ENCODE measurements at places on chromosomes 3 and 15.

DNA sequence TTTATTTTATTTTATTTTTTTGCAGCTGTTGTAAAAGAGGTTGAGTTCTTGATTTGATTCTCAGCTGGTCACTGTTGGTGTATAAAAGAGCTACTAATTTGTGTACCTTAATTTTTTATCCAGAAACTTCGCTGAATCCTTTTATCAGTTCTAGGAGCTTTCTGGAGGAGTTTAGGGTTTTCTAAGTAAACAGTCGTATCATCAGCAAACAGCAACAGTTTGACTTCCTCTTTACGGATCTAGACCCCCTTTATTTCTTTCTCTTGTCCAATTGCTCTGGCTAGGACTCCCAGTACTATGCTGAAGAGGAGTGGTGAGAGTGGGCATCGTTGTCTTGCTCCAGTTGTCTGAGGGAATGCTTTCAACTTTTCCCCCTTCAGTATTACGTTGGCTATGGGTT, 165.8 kb upstream of the KCNMB2 start:
- no peak for DNase-seq

GRCh38 chr15:78671626-78672211, 30.7 kb upstream of the CHRNB4 start:
- no peak for DNase-seq

DNA sequence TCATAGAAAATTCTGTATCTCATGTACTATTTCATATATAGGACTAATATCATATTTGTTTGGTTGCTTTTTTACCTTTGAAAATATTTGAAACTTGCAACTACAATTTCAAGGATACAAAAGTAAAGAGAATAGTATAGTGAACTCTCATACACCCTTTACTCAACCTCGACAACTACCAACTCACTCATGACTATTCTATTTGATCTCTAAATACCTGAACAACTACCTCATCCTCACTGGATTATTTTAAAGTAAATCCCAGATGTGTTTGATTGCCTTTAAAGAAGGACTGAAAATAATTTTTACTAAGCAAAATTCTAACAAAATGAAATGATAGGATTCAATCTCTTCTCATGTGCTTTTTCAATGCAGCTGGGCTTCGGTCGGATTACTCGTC, 12.1 kb downstream of the TMPRSS7 start:
- no peak for DNase-seq

DNA sequence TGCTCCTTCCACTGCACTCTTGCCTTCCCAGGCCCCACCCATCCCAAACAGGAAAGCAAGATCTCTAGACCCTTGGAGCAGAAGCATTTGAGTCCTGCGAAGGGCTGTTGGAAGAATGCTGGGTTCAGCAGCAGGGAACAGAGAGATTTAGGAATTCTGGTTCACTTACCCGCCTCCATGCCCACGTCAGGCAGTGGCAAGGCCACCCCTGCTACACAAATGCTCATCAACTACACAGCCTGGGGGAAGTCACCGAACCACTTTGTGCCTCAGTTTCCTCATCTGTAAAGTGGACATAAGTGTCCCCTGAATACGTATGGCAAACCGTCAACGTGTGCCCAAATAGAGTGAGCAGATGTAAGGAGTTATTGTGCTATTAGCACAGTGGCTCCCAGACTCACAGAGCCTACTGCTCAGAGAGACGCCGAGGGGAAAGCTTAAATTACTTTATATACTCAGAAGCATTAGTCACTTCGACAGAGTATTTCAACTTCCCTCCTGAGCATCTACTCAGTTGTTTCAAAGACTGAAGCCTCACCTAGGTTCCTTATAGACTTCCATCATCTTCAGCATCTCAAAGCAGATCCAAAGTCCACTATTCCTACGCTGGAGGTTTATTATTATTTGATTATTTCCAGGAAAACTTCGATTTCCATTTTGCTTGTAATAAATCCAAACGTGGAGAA, 905 bp downstream of the HOMER2 start:
- DNase-seq, result peak; percentile 39

DNA sequence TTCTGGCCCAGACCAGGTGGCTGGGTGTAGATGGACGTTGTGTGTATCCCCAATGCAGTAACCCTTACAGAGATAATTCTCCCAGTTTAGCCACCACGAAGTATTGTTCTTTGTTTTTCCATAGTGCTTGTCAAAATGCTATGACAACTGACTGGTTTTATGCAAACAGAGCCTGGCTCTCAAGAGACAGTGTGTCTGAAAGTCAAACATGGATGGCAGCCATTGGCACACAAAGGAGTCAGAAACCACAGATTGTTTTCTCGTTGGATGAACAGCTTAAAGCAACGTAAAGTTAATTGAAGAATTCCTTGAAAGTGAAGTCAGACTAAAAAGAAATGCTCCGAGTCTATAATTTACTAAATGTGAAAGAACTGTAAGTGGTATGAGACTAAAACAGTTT, 91.2 kb downstream of the FILIP1L start:
- peak; percentile 83 for DNase-seq

DNA sequence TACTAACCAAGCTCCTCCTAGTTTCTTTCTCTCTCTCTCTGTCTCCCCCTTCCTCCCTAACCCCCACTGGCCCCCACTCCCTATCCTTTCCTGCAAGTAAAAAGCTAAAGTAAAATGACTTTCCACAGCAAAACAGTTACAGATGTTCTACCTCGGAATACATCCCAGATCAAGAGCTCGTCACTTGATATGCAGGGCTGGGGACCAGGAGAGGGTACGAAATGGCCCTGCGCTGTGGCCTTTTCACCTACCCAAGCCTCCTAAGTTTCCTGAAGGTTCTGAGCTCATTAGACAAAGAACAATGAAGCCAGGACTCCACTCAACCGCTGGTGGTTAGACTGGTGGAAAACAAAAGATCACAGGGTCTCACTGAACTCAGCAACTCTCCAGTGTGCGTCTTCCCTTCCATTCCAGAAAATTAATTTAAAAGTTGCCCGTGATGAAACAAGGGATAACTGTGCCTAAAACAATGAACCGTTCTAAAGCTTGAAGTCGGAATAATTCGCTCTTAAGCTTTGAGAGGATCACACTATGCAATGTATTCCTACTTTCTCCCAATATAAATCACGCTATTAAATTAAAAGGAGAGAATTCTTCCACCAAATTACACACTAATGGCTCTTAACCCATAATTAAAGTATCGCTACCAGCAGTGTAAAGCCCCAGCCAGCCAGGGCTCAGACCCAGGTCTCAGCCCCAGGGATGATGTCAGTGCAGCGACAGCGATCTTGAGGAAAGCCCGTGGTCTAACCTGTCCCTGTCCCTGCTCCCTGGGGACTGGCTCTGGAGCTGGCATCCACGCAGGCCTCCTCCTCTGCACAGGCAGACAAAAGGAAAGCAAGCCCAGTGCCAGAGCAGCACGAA, 5.0 kb downstream of the VGLL4 start:
- DNase-seq, result no peak

- no peak for DNase-seq
Measured at GRCh38 chr3:62238431-62238830, 134.9 kb downstream of the FEZF2 start.

- DNase-seq, result no peak
Measured at GRCh38 chr15:44656298-44656697, 7.2 kb downstream of the SPG11 start.

DNA sequence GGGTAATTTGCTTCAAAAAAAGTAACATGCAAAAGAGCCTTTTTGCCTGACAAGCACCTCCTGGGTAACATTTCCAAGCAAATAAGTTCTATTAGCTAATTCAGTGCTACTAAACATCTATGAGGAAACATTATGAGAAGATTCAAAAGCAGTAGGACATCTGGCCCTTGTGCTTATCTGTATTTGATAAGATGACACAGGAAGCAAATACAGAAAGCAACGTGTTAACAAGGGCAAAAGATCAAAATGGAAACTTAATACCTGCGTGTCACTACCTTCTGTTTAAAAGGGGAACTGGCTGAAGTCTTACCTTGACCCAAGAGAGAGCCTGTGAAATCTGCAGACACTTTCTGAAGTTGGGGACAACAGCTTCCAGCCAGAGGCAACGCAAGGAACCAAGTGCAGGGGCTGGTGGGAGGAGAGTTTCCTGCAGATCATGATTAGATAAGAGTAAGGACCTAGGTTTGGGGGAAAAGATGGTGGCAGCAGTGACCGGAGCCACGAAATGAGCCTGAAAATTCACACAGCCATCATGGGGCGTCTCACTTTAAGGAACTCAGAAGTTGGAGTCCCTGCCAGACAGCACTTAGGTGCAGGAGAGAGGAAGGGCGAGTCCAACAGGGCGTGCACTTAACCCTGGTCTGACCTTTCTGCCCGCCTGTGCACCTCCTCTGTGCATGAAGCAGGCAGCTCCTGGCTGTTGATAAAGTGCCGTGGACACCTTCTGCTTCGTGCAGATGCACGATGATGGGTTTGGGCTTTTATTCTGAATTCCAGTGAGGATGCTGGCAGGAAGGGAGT, 153.6 kb upstream of the BHLHE40 start:
- no peak for DNase-seq

GRCh38 chr15:39232512-39232911, 348.4 kb upstream of the THBS1 start:
- DNase-seq, result peak; percentile 99

DNA sequence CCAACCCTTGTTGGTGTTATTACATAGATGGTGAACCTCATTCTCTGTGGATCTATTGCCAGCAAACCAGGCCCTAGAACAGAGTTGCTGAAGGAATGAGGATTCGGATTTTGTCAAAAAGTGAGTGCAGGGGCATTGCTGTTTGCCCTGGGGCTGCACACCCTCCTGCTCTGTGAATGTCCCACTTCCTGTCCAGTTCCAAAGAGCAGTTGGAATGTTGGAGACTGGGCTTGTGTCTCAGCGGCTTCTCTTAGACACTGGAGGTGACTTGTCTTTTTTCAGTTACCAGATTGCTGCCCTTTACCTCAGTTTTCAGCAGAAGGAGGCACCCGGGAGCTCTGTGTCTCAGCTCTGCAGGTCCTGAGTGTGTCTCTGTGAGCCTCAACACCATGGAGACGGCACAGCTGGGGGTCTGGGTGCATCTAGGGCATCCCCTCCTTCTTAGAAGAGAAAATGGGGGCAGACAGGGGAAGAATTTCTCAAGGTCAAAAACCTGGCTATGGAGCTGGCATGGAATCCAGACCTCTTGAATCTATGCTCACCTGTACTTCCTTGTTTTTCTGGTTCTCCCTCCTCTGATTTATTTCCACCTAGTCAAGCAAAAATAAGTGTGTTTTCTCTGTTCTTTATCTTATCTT, 46.3 kb downstream of the LIMD1 start:
- DNase-seq, result no peak

- DNase-seq, result peak; percentile 19
Measured at GRCh38 chr15:50764461-50765194, 878 bp downstream of the SPPL2A start.

- no peak for DNase-seq
Measured at GRCh38 chr3:72461787-72462186, 386.5 kb downstream of the SHQ1 start.

- no peak for DNase-seq
Measured at GRCh38 chr15:91864664-91865063, 11.2 kb downstream of the SLCO3A1 start.

DNA sequence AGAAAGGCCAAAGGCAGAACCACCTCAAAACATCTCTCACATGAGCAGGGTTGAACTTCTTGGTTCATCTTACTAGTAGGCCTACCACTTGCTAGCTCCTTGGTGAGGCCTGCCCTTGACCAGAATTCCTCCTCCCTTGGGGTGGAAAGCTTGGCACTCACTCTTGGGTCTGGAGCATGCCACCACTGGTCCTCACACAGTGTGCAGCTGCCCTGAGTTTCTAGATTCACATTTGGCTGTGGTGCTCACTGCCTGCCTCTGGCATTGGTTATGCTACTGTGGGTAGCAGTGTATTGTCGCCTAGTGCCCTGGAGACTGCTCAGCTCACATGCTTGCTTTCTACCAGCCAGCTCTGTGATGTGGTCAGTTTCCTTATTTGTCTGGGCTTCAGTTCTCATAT, 23.7 kb downstream of the OXNAD1 start:
- DNase-seq, result no peak

DNA sequence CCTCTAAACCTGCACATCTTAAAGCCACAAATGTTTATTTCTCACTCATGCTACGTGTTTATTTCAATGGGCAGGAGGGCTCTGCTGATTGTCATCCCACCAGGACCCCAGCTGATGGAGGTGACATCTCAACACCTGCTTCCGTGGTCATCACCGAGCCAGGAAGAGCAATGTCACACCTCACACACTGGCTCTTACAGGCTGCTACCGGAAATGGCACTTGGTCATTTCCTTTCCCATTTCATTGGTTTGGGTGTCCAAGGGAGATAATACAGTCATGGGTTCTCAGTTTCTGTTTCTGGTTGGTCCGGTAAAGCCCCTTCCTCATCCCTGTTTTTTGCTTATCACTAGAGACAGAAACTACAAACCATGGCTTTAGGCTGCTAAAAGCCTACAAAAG, 41.9 kb downstream of the ABHD2 start:
- no peak for DNase-seq

DNA sequence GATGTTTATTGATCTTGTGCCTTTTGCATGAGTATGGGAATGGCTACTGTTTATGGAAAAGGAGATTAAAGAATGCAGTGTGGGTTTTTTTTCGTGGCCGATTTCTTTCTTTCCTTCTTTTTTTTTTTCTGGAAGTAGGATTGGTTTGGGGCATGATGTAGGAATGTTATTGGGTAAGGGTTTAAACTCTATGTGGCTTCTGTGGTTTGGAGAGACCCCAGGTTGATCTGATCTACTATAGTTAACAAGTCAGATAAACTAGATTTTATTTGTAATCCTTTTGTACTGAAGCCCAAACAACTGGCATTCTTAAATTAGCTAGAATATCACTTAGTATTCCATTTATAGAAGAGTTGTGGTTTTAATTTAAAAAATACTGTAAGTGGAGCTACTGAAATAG, 304.8 kb downstream of the LPP start:
- no peak for DNase-seq

DNA sequence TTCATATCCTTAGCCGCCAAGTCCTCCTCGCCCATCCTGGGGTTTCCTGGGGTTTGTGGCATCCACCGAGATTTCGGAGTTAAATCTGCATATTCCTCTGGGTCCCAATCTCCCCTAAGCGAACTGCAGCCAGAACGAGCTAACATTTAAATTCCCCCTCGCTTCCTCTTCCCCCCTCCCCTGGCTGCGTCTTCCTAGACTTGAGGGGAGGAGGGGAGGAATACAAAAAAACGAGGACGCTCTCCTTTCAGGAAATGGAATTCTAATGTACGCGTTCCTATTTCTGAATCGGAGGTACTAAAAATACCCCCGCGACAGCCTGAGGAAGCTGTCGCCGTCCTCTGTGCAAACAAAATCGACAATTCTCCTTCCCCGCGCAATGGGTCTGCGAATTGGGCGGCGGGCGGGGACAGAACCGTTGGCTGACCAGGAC, 5.6 kb downstream of the FEZF2 start:
- DNase-seq, result no peak

DNA sequence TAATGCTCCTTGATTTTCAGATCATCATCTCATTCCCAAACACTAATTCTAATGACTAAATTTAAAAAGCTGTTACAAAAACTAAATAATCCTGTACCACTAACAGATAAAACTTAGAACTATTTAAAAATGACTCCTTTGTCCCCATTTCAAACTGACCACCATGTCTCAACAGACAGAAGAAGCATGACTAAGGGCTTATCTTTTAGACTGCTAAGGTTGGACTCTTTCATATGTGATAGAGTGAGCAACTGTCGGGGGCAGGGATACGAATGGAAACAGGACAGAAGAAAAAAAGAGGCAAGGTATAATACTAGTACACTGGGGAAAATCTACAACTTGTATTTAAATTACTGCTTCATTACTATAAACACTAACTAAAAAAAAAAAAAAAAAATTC, 23.3 kb downstream of the SNX4 start:
- DNase-seq, result no peak

Data from RPMI7951 (cell line).